Endodermal cell (in vitro differentiated cells): ENCODE measurements at places on chromosomes 3 and 15. TPM values are rescaled to one million over a fixed set of nuclear protein-coding genes. Genes with fewer than 3 reads are reported as not detected.
A peak's percentile ranks its signal among the peaks of the same experiment; 100 is the strongest.

The GCSAM gene
- total RNA-seq = not detected in 2 replicates

The MUC13 gene
- not detected in 3 replicates for total RNA-seq

The ZNF502 gene
- total RNA-seq = 0.07 and 0.29 TPM in 2 replicates

- H3K27ac ChIP-seq = peak overlapping the region; percentile 30
- no peaks in the 10 kb centered on the region for H3K4me1 ChIP-seq
- no peak for DNase-seq
- no peaks in the 10 kb centered on the region for H3K27me3 ChIP-seq
- H3K36me3 ChIP-seq = no peaks in the 10 kb centered on the region
- no peak overlapping the region for H3K4me3 ChIP-seq
Measured at GRCh38 chr3:123660900-123661299, 76.0 kb upstream of the HACD2 start.

DNA sequence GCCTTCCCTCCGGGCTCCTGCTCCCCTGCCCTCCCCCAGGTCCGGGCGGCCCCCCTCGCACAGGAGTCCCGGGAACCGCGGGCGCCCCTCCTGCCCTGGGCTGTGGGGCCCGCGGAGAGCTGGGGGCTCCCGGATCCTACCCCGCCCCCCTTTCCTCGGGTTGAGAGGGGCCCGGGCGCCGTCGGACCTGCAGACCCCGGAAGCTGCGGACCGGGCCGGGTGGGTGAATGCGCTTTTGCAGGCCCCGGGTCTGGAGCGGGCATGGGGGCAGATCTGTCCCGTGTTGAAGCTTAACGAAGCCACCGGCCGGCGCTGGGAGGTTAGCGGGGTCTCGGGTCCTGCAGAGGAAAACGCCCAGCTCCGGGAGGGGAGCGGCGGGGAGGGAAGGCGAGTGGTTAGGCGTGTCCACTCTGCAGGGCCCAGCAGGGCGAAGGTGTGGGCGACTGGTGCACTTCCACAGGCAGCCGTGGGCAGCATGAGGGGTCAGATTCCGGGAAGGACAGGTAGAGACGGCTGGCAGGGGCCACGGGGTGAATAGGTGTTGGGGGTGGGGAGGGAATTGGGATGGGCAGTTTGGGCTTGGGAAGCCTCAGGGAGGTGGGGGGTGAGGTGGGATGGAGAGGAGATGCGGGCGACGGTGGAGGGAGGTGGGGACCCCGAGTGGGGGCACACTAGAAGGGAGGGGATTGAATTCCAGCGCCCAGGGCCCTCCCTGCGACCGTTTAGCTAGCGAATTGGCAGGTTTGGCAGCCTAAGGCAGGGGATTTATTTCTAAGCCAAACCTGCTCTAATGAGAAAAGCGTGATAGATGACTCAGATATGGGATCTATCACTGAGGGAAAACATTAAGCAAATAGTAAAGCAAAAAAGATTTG is 635 bp downstream of the CD276 start:
- H3K27ac ChIP-seq = peak overlapping the region; percentile 90
- peaks cover 21% of the 10 kb centered on the region for H3K27me3 ChIP-seq
- DNase-seq = peak; percentile 82
- peaks cover 4% of the 10 kb centered on the region for H3K4me1 ChIP-seq
- no peaks in the 10 kb centered on the region for H3K36me3 ChIP-seq

DNA sequence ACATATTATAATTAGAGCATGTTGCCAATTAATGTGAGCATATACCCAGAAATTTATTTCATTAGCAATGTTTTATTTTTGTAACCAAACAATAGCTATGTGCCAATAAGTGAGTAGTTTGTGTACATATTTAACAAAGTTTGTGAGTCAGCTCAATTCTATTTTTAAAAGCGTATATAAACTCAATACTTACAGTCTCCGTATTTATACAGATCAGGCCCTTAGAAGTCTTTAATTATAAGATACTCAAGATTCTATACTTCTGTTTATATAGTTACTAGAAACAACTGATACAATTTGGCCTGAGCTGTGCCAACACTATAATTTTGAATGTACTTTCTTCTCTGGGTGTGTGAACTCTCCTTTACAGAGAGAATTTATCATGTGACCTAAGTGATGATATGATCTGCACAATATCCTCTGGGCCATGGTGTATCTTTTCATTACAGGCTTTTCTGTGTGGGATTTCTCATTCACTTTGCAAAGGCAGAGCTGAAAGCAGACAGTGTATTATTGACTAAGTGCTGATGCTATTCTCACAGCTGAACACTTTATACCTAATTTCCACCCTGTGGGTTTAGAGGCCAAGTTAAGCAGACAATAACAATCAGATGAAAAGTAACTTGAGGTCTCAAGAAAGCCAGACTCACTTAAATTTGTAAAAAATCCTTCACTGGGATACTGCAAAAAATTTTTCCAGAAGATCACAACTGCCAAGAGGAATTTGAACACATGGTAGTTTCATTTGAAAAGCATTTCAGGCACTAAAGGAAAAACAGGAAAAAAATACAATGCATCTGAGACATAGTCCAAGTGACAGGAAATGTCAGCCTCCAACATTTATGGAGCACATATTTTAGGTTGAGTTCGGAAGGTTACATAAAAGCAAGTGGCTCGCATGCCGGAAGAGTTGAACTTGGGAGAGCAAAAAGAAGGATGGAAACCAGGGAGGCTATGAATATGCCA is 277.9 kb upstream of the SEMA6D start:
- no peak for DNase-seq
- peaks cover 3% of the 10 kb centered on the region for H3K4me1 ChIP-seq
- H3K36me3 ChIP-seq = no peaks in the 10 kb centered on the region
- H3K27me3 ChIP-seq = no peaks in the 10 kb centered on the region
- H3K27ac ChIP-seq = no peak overlapping the region

- no peak overlapping the region for H3K27ac ChIP-seq
- DNase-seq = no peak
- H3K4me3 ChIP-seq = no peak overlapping the region
- no peaks in the 10 kb centered on the region for H3K27me3 ChIP-seq
- H3K4me1 ChIP-seq = peaks cover 10% of the 10 kb centered on the region
Measured at GRCh38 chr3:177424521-177424920, 227.2 kb upstream of the TBL1XR1 start.

DNA sequence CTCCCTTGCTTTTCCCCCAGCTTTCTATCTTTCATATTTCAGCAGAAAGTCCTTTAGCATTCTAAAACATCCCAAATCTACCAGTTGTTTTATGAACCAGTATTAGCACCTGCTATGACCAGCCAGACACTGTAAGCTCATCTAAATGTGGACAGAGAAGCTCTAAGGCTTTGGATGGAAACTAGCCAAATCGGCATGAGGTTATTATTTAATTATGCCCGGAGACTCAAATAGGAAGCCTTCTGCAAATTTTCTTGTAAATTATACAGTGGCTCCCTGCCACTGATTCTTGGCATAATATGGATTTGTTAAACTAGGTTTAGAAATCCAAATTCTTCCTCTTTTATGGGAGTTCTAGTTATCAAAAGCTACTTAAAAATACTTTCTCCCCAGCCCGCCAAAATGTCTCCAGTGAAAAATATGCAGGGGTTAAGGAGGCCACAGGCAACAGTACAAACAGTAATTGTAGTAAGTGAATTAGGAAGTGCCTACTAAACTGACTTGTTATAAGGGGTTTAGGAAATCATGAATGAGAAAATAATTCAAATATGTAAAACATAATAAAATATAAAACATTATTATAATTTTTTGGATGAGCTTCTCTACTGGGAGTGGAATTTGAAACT is 15.4 kb downstream of the MYH15 start:
- no peaks in the 10 kb centered on the region for H3K36me3 ChIP-seq
- H3K4me1 ChIP-seq = no peaks in the 10 kb centered on the region

GRCh38 chr3:16066975-16067374 is 107.5 kb upstream of the GALNT15 start:
- no peaks in the 10 kb centered on the region for H3K36me3 ChIP-seq
- no peak overlapping the region for H3K4me3 ChIP-seq
- H3K27ac ChIP-seq = no peak overlapping the region
- DNase-seq = no peak

- H3K27me3 ChIP-seq = no peaks in the 10 kb centered on the region
- DNase-seq = no peak
- H3K4me1 ChIP-seq = peaks cover 8% of the 10 kb centered on the region
- H3K27ac ChIP-seq = no peak overlapping the region
Measured at GRCh38 chr3:120272286-120272685, 12.7 kb downstream of the GPR156 start.

GRCh38 chr3:1576047-1576446 is 483.2 kb downstream of the CNTN6 start:
- no peaks in the 10 kb centered on the region for H3K4me1 ChIP-seq
- H3K27me3 ChIP-seq = no peaks in the 10 kb centered on the region
- H3K4me3 ChIP-seq = no peak overlapping the region
- no peaks in the 10 kb centered on the region for H3K36me3 ChIP-seq
- DNase-seq = no peak

GRCh38 chr3:131755380-131755779 is 252.6 kb upstream of the MRPL3 start:
- DNase-seq = no peak
- no peak overlapping the region for H3K4me3 ChIP-seq
- H3K27me3 ChIP-seq = no peaks in the 10 kb centered on the region
- no peaks in the 10 kb centered on the region for H3K4me1 ChIP-seq
- H3K36me3 ChIP-seq = no peaks in the 10 kb centered on the region
- no peak overlapping the region for H3K27ac ChIP-seq

GRCh38 chr3:13623101-13623654 is 74.3 kb downstream of the FBLN2 start:
- DNase-seq = no peak
- H3K27me3 ChIP-seq = no peaks in the 10 kb centered on the region
- no peaks in the 10 kb centered on the region for H3K4me1 ChIP-seq
- H3K4me3 ChIP-seq = no peak overlapping the region
- H3K27ac ChIP-seq = peak overlapping the region; percentile 78
